ENCODE measurements at places on chromosomes 4 and X.

DNA sequence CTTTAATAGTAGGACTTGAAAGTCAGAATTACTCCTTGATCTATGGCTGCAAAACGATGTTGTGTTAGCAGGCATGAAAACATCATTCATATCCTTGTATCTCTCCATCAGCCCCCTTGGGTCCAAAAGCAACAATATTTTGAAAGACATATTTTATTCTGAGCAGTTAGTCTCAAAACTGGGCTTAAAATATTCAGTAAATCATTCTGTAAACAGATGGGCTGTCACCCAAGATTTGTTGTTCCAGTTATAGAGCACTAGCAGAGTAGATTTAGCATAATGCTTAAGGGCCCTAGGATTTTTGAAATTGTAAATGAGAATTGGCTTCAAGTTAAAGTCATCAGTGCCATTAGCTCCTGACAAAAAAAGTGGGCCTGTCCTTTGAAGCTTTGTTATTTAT is 1565.6 kb downstream of the STIM2 start:
- no peak overlapping the region for H3K27ac ChIP-seq
- H3K27me3 ChIP-seq, result no peaks in the 10 kb centered on the region
- H3K4me3 ChIP-seq, result no peak overlapping the region
- H3K4me1 ChIP-seq, result no peaks in the 10 kb centered on the region

- DNase-seq, result no peak
- no peaks in the 10 kb centered on the region for H3K27me3 ChIP-seq
- H3K4me3 ChIP-seq, result no peak overlapping the region
- H3K36me3 ChIP-seq, result no peaks in the 10 kb centered on the region
- no peaks in the 10 kb centered on the region for H3K4me1 ChIP-seq
These were observed 47.9 kb upstream of the PLAC1 start for GRCh38 chrX:134706138-134706537.

DNA sequence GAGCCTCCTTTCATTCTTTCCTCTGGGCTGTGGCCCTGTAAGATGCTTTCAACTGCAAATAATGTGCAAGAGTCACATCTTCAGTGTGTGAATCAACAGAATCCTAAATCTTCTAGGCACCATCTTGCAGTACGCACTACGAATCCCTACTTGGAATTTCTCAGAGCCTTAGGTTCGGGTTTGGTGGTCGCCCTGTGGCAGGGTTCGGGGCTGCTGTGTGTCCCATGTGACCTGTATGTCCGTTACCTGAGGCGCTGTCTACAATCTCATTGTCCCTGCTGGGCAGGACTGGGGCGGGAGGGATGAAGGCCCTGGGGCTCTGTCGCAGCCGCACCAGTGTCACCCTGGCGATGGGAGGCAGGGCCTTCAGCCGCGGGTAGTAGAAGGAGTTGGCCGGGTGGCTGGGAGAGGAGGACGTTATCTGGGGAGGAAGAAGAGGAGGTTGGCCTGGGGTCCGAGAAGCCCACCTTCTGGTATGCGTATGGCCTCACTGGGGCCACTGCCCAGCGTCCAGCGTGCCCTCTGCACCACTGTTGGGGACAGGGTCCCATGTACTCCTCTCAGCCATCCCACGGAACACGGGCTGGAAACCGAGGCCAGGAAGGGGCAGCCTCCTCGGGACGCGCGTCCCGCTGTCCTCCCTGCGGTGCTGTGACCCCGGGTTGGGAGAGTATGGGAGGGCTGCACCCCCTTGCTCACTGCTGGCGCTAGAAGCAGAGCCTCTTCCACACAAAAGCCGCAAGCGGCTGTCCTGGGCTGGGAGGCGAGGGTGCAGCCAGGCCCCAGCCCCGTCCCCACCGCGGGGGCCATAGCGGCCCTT is 2.0 kb downstream of the SPON2 start:
- H3K4me3 ChIP-seq, result no peak overlapping the region
- no peak for DNase-seq
- H3K27me3 ChIP-seq, result no peaks in the 10 kb centered on the region

- no peaks in the 10 kb centered on the region for H3K4me1 ChIP-seq
- no peak for DNase-seq
- no peaks in the 10 kb centered on the region for H3K27me3 ChIP-seq
- H3K4me3 ChIP-seq, result no peak overlapping the region
- no peaks in the 10 kb centered on the region for H3K36me3 ChIP-seq
These were observed 173.8 kb upstream of the RPL34 start for GRCh38 chr4:108446556-108446955.

GRCh38 chrX:10932842-10933440 is 178.2 kb upstream of the HCCS start:
- H3K36me3 ChIP-seq, result no peaks in the 10 kb centered on the region
- no peaks in the 10 kb centered on the region for H3K4me1 ChIP-seq
- H3K27ac ChIP-seq, result no peak overlapping the region
- no peak overlapping the region for H3K4me3 ChIP-seq
- DNase-seq, result no peak
- no peaks in the 10 kb centered on the region for H3K27me3 ChIP-seq

GRCh38 chr4:38574559-38575333 is 89.3 kb upstream of the KLF3 start:
- peaks cover 12% of the 10 kb centered on the region for H3K4me1 ChIP-seq
- H3K4me3 ChIP-seq, result no peak overlapping the region
- DNase-seq, result no peak
- H3K27ac ChIP-seq, result peak overlapping the region; percentile 27

- H3K27me3 ChIP-seq, result no peaks in the 10 kb centered on the region
- H3K4me1 ChIP-seq, result no peaks in the 10 kb centered on the region
- DNase-seq, result no peak
- no peak overlapping the region for H3K4me3 ChIP-seq
- H3K36me3 ChIP-seq, result peaks cover 32% of the 10 kb centered on the region
These were observed 88.5 kb downstream of the PDS5A start for GRCh38 chr4:39889226-39889625.

GRCh38 chr4:177256950-177257349 is 52.7 kb upstream of the NEIL3 start:
- no peaks in the 10 kb centered on the region for H3K36me3 ChIP-seq
- H3K27ac ChIP-seq, result no peak overlapping the region
- no peak overlapping the region for H3K4me3 ChIP-seq
- H3K4me1 ChIP-seq, result no peaks in the 10 kb centered on the region

GRCh38 chr4:165398570-165398969 is 19.8 kb downstream of the CPE start:
- no peaks in the 10 kb centered on the region for H3K36me3 ChIP-seq
- no peak for DNase-seq
- H3K27ac ChIP-seq, result no peak overlapping the region
- H3K27me3 ChIP-seq, result no peaks in the 10 kb centered on the region

DNA sequence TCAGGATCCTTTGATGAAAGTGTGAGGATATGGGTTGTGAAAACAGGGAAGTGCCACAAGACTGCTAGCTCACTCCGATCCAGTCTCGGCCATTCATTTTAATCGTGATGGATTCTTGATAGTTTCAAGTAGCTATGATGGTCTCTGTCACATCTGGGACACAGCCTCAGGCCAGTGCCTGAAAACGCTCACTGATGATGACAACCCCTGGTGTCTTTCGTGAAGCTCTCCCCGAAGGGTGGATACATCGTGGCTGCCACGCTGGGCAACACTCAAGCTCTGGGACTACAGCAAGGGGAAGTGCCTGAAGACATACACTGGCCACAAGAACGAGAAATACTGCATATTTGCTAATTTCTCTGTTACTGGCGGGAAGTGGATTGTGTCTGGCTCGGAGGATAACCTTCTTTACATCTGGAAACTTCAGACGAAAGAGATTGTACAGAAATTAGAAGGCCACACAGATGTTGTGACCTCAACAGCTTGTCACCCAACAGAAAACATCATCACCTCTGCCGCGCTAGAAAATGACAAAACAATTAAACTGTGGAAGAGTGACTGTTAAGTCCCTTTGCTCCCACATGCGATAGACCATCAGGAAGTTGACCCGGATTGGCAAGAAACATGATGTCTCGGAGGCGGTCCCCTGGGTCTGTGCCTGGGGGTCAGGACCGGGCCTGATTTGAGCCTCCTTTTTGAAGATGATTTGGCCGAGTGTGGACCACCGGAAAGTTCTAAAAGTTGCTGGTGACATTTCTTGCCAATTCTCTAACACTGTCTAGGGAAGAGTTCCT is 22.2 kb downstream of the LIAS start:
- no peaks in the 10 kb centered on the region for H3K27me3 ChIP-seq
- H3K36me3 ChIP-seq, result no peaks in the 10 kb centered on the region
- H3K4me1 ChIP-seq, result no peaks in the 10 kb centered on the region
- no peak overlapping the region for H3K4me3 ChIP-seq
- DNase-seq, result no peak

DNA sequence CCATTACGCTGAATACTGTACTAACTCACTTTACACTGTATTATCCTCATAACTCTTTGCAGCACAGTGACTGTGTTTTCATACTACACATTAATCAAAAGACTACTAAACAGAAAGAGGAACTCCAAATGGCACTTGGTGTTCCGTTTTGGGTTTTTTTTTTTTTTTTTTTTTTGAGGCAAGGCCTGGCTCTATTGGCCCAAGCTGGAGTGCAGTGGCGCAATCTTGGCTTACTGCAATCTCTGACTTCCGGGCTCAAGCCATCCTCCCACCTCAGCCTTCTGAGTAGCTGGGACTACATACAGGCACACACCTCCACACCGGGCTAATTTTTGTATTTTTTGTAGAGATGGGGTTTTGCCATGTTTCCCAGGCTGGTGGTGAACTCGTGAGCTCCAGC is 10.7 kb downstream of the KLHL8 start:
- peaks cover 5% of the 10 kb centered on the region for H3K4me1 ChIP-seq
- H3K4me3 ChIP-seq, result no peak overlapping the region
- H3K27ac ChIP-seq, result peak overlapping the region; percentile 28
- no peak for DNase-seq

GRCh38 chr4:182901337-182901736 is 15.8 kb downstream of the DCTD start:
- no peak overlapping the region for H3K27ac ChIP-seq
- H3K36me3 ChIP-seq, result peaks cover 3% of the 10 kb centered on the region
- no peak overlapping the region for H3K4me3 ChIP-seq
- no peak for DNase-seq
- no peaks in the 10 kb centered on the region for H3K27me3 ChIP-seq
- peaks cover 77% of the 10 kb centered on the region for H3K4me1 ChIP-seq

DNA sequence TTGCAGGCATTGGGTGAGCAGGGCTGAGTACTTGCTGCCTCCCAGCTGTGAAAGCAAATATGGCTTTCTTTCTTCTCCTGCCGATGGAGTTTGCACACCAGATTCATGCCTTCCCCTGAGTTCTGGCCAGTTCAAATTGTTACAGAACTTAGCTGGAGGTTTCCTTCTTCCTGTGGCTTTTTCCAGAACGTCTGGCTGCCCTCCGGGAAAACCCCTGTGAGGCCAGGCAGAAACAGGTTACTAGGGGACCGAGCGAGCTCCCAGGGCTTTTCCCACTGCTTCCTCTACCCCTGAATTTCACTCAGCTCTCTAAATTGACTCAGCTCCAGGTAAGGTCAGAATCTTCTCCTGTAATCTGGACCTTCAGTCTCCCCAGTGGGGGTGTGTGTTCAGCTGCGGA is 482.4 kb downstream of the C4orf33 start:
- H3K27me3 ChIP-seq, result no peaks in the 10 kb centered on the region
- H3K27ac ChIP-seq, result no peak overlapping the region
- no peak overlapping the region for H3K4me3 ChIP-seq
- H3K36me3 ChIP-seq, result no peaks in the 10 kb centered on the region
- no peak for DNase-seq

GRCh38 chr4:30518211-30518610 is 202.0 kb upstream of the PCDH7 start:
- no peak for DNase-seq
- H3K27me3 ChIP-seq, result no peaks in the 10 kb centered on the region
- H3K27ac ChIP-seq, result no peak overlapping the region
- no peaks in the 10 kb centered on the region for H3K4me1 ChIP-seq
- H3K36me3 ChIP-seq, result no peaks in the 10 kb centered on the region

DNA sequence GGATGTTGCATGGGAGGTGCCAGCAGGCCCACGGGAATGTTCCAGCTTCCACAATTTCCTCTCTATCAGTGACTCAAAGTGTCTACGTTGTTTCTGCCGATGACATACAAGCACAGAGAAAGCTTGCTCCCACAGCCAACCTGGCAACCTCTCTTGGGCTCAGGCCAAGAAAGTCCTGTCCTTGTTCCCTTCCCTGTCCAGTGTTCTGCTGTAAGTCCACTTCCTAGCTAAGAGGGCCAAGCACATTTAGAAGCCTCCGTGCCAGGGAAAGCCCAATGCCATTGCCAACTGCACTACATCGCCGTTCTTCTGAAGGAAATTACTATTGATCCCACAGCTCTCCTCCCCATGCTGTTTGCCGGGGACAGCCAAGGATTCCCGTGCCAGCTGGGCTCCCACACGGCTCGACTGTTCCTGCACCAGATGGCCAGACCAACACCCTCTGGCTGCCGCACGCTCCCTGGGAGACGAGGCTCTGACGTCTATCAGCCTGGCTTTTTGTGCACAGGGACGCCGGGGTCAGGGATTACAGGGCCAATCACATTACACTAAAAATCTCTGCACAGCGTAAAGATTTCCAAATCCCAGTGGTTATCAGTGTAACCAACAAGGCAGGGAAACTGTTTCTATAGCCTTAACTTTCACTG is 284.0 kb downstream of the BCOR start:
- no peak overlapping the region for H3K4me3 ChIP-seq
- no peaks in the 10 kb centered on the region for H3K36me3 ChIP-seq
- peak overlapping the region; percentile 49 for H3K27ac ChIP-seq
- H3K27me3 ChIP-seq, result no peaks in the 10 kb centered on the region
- no peak for DNase-seq

- no peak overlapping the region for H3K27ac ChIP-seq
- H3K36me3 ChIP-seq, result no peaks in the 10 kb centered on the region
- no peak for DNase-seq
- H3K4me3 ChIP-seq, result no peak overlapping the region
- H3K4me1 ChIP-seq, result no peaks in the 10 kb centered on the region
These were observed 84.8 kb downstream of the AFAP1 start for GRCh38 chr4:7854697-7855370.

DNA sequence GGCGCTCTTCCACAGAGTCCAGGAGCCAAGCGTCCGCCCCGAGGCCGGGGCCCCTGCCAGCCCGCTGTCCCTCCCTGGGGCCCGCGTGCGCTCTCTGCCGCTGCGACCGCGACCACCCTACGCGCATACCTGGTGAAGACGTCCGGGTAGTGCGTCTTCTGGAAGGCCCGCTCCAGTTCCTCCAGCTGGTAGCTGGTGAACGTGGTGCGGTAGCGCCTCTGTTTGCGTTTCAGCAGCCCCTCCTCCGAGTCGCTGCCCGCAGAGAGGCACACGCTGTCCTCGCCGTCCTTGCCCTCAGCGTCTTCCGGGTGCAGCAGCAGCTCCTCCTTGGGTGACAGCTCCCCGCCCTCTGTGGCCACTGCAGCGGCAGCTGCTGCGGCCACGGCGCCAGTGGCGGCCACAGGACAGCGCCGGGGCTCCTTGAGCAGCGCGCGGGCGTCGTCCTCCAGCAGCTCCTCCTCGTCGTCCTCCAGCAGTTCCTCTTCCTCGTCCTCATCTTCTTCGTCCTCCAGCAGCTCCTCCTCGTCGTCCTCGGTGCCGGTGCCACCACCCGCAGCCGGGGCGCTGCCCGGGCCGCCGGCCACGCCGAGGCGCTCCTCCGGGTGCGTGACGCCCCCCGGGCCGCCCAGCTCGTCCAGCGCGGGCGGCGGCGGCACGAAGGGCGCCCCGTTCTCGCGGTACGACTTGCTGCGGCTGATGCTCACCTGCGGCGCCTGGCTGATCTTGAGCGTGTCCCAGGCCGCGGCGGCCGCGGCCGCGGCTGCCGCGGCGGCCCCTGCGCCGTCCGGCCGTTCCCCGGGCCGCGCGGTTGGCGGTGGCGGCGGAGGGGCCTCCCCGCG is 2.8 kb downstream of the ARX start:
- H3K4me3 ChIP-seq, result no peak overlapping the region
- no peak for DNase-seq
- H3K36me3 ChIP-seq, result no peaks in the 10 kb centered on the region

GRCh38 chr4:147938496-147938895 is 206.6 kb downstream of the ARHGAP10 start:
- H3K4me1 ChIP-seq, result peaks cover 2% of the 10 kb centered on the region
- H3K36me3 ChIP-seq, result no peaks in the 10 kb centered on the region
- no peak overlapping the region for H3K4me3 ChIP-seq

All from liver (tissue), 10 donors.